ENCODE measurements at places on chromosomes 13 and 19. TPM values are rescaled to one million over a fixed set of nuclear protein-coding genes. Genes with fewer than 3 reads are reported as not detected.

The PRKCG gene
- 0.10 TPM for polyA plus RNA-seq

The SMIM44 gene
- polyA plus RNA-seq = not detected

The CCL25 gene
- 0.28 TPM for polyA plus RNA-seq

The ZNF358 gene
- 33.4 TPM for polyA plus RNA-seq

The NALCN gene
- polyA plus RNA-seq = not detected

The ZNF14 gene
- polyA plus RNA-seq = 5.1 TPM

The SBK3 gene
- not detected for polyA plus RNA-seq

- peak; percentile 68 for DNase-seq
Measured at GRCh38 chr19:18364826-18365528, 21.0 kb upstream of the GDF15 start.

GRCh38 chr13:70908795-70909194 lies 800.5 kb upstream of the KLHL1 start:
- DNase-seq = no peak

- no peak for DNase-seq
Measured at GRCh38 chr19:7255631-7256030, 38.6 kb downstream of the INSR start.

- no peak for DNase-seq
Measured at GRCh38 chr13:29920025-29920643, 69.7 kb upstream of the UBL3 start.

DNA sequence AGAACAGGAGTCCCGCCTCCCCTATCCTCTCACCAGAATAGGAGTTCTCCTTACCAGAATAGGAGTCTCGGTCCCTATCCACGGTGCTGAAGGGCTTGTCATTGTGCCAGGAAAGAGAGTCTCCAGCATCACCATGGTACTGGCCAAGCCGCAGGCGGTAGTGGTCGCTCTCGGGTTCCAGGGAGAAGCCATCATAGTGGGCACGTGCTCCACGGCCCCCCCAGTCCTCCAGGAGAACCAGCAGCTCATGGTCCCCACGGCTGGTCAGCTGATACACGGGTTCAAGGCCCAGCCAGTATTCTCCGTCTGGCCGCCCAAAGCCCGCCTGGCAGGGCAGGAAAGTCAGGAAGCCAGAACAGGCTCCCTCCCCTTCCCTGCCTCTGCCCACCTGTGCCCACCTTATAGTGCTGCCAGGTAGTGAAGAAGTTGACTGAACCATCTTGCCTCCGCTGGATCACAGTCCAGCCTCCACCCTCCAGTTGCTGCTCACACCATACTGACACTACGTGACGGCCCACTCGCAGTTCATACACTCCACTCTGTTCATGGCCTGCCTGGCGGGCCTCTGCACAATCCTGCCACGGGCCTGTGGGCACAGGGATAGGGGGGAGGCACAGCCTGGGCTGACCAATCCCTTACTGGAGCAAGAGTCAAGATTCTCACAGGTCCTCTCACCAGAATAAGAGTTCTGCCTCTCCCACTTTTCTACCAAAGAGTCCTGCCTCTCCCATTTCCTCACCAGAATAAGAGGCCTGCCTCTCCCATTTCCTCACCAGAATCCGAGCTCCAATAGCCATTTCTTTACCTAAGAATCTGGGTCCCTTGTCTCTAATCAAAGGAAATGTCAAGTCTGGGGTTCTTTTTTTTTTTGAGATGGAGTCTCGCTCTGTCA lies 7.4 kb downstream of the SHFL start:
- no peak for DNase-seq

DNA sequence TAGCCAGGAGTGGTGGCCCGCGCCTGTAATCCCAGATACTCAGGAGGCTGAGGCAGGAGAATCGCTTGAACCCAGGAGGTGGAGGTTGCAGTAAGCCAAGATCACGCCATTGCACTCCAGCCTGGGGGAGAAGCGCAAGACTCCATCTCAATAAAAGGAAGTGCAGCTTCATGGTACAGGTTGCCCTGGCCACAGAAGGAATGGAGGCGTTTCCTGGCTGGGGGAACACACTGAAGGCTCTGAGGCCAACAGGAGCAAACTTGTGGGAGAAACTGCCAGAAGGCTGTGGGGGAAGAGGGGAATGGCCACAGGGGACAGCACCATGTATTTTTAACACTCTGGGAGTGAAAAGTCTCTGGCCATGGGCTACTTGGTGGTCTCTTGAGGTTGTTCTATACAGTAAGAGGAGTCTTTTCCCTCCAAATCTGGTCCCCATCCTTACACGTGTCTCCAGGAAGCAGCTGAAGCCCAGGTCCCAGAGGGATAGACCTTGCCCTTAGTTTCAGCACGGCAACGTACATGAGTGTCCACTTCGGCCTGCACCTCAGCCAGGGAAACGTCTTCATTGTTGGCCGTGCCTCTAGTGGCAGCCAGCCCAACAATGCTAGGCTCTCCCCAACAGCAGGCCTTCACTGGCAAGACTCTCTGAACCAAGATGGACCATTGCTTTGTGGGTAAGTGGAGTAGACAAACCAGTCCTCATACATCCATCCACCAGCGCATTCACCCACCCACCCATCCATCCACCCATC lies 7.4 kb downstream of the MICOS13 start:
- DNase-seq = no peak

DNA sequence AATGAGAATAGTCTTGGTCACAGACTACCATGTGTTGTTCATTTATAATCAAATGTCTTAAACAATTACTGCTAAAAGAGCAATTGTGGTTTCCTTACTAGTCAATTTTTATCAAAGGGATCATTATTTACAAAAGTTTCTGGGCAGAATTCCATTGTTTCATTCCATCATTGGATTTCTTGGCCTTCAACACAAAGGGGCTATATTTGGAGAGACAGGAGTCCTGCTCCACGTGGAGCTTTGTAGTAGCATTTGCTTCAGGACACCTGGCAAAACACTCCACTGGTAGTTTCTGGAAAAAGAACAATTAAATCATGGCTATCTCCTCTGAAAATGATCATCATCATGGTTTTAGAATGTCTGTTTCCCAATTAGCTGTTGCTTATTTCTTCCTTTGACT lies 22.3 kb upstream of the STARD13 start:
- no peak for DNase-seq

- DNase-seq = no peak
Measured at GRCh38 chr19:52648336-52649016, 10.3 kb upstream of the ZNF83 start.

GRCh38 chr13:49071341-49071937 lies 95.7 kb downstream of the FNDC3A start:
- DNase-seq = no peak

DNA sequence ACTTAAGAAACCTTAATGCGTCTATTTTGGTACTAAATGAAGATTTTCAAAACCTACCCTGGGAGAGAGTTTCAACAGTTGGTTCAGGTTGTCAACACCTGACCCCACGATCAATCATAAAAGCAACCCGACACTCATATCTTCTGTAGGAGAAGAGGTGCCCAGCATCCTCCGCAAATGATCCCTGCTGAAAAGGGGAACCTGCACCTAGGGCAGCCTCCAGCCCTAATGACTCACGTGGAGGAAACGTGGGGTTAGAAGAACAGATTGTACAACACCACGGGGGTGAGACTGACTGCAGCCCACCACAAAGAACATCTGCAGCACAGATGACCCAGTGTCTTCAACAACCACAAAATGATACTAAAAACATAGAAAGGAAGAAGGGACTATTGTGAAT lies 116.3 kb downstream of the RAB20 start:
- DNase-seq = no peak

DNA sequence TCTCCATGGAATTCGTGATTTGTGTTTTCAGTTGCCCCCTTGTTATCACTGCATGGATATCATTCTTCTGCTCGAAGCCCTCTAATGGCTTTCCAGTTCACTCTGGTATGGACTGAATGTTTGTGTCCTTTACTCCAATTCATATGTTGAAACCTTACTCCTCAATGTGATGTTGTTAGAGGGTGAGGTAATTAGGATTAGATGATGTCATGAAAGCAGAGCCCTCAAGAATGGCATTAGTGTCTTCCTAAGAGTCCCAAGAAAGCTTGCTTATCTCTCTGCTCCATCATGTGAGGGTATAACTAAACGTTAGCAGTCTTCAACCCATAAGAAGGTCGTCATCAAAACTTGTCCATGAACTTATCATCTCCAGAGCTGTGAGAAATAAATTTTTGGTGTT lies 1626.3 kb upstream of the MIR17HG start:
- DNase-seq = no peak

DNA sequence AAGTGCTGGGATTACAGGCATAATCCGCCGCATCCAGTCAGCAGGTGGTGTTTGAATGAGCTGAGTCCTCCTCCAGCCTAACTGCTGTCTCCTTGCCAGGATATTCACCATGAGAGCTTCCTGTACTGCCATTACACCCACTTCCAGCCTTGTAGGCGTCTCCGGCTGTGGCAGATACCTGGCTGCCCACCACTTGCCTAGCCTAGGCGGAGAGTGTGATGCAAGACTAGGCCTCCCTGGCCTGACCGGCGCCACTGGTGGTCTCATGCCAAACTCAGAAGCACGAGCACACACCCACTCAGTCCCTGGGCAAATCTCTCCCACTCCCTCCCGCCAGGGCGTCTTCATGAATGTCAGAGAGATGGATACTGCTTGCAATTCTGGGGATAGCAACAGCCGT lies 16.6 kb downstream of the IL12RB1 start:
- no peak for DNase-seq

GRCh38 chr13:31063772-31064171 lies 97.9 kb downstream of the HSPH1 start:
- no peak for DNase-seq

DNA sequence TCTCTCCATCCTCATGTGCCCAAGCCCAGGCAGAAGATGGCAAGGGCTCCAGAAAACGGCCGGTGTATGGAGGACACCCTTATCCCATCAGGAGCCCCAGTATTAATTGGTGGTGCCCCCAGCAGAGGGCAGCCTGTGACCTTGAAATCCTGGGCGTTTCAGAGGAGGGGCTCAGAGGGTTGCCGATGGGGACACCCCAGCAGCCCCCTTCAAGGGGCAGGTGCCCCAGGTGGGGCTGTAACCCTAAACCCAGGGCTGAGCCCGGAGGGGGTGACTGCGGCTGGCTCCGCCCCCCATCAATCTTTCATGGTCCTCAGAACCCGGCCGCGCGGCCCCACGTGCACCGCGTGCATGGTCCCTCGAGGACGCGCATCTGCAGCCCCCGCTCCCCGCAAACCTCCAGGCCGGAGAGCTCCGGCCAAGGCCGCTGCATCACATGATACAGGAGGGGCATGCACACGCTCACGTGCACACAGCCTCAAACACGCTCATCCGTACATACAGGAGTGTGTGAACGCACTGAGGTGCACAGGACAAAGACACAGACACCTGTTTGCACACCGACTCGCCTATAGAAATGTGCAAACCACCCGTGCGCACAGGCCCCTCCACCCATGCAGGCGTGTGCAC lies 949 bp downstream of the RAB3A start:
- peak; percentile 35 for DNase-seq

DNA sequence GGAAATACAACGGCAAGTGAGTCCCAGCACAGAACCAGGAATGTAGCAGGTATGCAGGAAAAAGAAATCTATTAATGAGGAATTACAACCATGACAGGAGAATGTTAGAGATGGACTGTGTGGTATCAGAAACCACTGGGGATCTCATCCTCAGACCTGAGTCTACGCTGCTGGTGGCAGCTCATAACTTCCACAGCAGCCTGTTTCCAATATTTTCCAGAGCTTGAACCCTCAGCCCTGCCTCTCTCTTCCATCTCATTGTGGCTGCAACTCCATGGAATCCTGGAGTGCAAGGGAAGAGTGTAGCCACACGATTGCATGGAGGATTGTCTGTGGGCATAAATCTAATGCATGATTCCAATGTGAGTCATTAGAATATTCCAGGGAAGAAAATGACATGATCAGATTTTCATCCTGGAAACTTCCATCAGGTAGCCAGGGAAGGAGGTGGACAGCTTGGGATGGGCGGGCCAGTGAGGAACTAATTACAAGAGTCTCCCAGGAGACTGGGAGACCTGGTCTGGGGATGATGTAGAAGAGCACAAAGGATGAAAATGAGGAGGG lies 14.9 kb downstream of the PLA2G4C start:
- DNase-seq = no peak

DNA sequence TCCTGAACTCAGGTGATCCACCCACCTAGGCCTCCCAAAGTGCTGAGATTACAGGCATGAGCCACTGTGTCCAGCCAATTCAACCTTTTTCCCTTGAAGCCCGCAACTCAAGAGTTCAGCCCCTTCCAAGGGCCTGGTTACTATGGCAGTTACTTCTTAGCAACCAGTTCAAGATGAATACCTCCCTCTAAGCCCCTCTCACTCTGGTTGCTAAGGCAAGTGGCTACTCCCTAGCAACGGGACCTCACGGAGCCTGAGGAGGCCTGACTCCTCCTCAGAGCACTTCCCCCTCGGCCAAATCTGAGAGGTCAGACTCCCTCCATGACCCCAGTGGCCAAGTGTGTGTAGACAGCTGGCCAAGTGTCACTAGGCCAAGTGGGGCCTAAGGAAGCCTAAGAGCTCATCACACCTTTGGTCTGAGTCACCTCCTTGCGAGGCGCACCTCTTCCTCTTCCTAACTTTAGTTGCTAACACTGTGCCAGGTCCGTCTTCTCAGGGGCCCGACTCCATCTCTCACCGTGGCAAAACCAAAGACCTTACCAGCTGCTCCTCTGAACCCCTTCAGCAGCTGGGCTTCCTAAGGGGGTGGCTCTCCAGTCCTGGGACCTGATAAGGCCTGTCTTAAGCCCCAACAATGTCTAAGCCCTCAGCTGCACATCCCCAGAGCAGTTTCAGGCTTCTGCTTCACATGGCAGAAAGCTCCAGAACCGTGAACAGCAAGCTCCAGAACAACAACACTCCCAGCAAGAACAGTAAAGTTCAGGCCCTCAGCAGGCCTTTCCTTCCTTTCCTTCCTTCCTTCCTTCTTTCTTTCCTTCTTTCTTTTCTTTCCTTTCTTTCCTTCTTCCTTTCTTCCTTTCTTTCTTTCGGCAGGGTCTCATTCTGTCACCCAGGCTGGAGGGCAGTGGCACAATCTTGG lies 9.6 kb downstream of the CD37 start:
- no peak for DNase-seq

DNA sequence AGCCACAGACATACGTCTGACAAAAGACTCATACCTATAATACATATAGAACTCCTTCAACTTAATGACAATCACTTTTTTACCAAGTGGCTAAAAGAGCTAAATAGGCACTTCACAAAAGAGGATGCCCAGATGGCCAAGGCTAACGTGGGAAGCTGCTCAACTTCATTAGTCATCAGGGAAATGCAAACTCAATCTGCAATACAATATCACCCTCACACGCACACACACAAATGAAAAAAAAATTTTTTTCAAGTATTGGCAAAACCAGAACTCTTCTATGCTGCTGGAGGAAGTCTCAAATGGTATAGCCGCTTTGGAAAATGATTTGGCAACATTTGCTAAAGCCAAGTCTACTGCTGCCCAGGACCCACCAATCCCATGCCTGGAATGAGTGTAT lies 14.6 kb upstream of the DNMT1 start:
- DNase-seq = no peak

- DNase-seq = no peak
Measured at GRCh38 chr13:71290963-71291841, 575.8 kb downstream of the DACH1 start.

DNA sequence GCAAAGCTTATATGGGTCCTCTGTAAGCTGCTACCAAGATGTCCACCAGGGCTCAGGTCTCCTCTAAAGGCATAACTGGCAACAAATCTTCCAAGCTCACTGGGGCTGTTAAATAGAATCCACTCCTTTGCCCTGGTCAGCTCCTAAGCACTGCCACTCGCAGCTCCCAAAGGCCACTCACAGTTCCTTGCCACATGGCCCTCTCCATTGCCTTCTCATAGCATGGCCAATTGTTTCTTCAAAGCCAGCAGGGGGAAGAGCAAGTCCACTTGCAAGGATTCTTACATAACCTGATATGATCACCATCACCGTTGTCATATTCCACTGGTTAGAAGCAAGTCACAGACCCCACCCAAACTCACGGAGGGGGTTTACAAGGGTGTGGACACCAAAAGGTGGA lies 199.5 kb downstream of the SUCLA2 start:
- no peak for DNase-seq

Data from muscle of arm (tissue), 14 donors.